Stimulated activated CD4-positive, alpha-beta T cell treated with anti-CD3 and anti-CD28 coated beads, TNF-alpha, amount 100 ng/mL, for 24 hours (primary cell): ENCODE measurements at places on chromosomes 4 and X.

- DNase-seq, result no peak
Observed at GRCh38 chr4:57148177-57148576, 38.0 kb upstream of the IGFBP7 start.

DNA sequence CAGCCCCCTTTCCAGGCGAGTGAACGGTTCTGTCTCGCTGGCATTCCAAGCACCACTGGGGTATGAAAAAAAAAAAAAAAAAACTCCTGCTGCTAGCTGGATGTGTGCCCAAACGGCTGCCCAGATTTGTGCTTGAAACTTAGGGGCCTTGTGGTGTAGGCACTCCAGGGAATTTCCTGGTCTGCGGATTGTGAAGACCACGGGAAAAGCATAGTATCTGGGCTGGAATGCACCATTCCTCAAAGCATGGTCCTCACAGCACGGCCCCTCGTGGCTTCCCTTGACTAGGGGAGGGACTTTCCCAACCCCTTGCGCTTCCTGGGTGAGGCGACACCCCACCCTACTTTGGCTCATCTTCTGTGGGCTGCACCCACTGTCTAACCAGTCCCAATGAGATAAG, 516.8 kb upstream of the FAM241A start:
- DNase-seq, result no peak

DNA sequence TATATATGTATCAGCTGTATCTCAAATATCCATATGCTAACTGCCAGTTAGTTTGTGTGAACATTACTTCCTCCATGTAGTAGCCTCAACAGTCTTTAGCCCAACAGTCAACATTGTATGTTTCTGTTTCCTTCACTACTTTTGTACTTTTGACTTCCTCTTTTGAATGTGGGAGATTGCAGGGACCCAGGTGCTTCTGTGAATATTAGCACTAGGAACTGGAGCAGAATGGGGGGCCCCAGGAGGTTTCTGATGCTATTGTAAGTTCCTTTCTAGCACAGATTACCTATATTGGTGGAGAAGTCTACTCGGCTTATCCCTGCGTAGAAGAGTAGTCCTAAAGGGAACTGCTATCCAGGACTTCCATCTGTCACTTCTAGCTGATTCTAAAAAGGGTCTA, 2.3 kb downstream of the PLAC8 start:
- DNase-seq, result no peak

DNA sequence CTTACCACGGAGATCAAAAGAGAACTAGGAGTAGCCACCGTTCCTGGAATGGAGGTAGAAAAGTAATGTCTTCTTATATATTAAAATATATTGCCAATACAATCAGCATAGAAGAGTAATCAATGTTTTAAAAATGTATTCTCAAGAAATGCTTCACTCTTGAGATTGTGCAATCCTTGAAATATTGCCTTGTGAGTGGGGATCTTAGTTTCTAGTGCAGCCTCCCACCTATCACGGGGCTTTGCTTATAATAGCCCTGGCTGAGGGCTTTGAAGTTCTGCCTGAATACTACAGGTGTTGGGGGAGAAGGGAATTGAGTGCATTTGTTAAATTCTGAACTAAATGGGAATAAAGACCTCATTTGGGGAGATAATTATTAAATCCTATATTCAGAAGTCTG, 55.5 kb downstream of the VGLL1 start:
- no peak for DNase-seq

DNA sequence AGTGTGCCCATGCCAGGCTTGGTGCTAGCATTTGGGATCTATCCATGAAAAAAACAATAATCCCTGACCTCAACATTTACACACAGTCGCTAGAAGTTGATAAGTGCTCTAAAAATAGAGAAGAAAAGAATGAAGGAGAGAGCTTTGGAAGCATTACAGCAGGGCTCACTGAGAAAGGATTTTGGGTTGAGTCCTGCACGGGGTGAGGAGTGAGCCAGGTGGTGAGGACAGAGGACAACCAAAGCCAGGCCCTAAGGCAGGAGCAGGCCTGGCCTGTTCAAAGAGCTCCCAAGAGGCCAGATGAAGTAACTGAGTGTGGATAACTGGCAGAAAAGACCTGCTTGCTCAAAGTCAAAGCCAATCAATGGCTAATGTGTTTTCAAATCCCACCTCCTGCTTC, 20.7 kb upstream of the PROM1 start:
- DNase-seq, result no peak

GRCh38 chr4:53365121-53365485, 758 bp downstream of the SCFD2 start:
- DNase-seq, result no peak

DNA sequence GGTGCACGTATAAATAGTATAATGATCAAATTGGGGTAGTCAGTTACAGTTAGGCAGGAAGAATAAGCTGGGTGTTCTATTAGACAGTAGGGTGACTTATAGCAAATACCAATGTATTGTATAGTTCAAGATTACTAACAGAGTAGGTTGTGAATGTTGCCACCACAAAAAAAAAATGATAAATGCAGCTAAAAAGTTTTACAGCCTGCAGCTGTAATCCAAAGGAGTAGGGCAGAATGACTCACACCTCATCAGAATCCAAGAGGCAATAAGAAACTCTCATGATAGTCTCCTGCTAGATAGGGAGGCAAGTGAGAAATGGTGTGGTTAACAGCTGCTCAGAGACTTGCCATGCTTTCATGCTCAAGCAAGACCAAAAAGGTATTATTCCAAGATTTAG, 19.6 kb upstream of the TCEAL4 start:
- DNase-seq, result no peak

DNA sequence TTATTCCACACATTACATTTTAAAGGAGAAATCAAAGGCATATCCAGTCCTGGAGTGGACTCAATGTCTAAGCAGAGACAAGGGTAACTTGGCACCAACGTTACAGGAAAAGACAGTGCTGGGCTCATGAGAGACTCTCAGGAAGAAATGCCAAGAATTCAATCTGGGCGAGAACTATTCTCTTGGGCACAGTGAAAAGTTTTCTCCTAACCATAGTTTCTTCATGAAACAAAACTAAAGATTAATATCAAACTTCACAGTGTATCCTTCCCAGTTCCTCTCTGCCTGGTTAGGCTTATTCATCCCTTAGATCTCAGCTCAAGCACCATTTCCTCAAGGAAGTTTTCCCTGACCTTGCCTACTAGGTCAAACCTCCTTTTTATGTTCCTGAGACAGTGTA, 109.4 kb upstream of the TLL1 start:
- DNase-seq, result no peak

- DNase-seq, result no peak
Observed at GRCh38 chr4:94491322-94491721, 39.6 kb downstream of the PDLIM5 start.

DNA sequence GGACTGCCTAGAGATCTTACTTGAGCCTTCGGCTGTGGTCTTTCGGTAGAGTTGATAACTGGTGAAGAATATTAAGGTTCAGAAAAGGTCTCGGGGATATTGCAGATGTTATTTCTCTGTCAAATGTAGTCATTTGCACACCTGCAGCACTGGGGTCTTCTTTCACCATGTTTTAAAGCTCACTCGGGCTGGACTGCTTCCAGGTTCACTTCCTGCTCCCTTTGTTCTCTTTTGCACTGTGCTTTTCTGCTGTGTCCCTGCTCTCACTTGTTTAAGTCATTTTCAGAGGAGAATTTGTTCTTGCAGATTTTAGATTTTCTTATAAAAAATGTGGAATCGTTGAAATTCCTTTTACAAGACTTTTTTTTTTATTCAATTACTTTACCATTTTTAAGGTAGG, 68.5 kb downstream of the BMPR1B start:
- DNase-seq, result no peak

GRCh38 chrX:128992107-128992971, 531.0 kb downstream of the SMARCA1 start:
- DNase-seq, result no peak

GRCh38 chrX:115174548-115174947, 14.7 kb upstream of the RBMXL3 start:
- no peak for DNase-seq

DNA sequence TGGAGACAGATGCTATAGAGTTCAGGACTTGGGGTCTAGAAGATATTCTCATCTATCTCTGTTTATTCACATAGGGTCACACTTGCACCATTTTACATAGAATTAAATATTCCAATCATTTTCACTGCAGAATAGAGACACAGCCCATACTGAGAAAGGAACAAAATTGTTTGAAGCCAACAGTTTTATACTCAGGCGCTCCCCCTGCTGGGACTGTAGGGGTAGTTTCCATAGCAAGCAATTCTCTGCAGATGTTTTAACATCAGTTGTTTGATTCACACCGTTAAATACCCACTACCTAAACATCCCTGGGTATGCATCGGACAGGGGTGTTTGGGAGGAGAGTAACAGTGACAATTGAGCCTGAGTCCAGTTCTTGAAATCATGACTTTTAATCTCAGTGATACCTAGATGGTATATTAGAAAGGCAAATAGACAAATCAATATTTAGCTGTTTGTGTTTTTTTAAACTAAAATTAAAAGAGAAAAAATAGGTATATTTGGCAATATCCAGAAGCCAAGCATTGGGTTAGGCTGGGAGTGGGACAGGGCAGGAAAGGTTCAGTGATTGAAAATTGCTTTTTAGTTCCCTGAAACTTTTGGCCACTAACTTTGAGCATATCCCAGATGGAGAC, 33.8 kb downstream of the LONRF3 start:
- no peak for DNase-seq

GRCh38 chr4:113445286-113445685, 316.3 kb downstream of the CAMK2D start:
- no peak for DNase-seq

DNA sequence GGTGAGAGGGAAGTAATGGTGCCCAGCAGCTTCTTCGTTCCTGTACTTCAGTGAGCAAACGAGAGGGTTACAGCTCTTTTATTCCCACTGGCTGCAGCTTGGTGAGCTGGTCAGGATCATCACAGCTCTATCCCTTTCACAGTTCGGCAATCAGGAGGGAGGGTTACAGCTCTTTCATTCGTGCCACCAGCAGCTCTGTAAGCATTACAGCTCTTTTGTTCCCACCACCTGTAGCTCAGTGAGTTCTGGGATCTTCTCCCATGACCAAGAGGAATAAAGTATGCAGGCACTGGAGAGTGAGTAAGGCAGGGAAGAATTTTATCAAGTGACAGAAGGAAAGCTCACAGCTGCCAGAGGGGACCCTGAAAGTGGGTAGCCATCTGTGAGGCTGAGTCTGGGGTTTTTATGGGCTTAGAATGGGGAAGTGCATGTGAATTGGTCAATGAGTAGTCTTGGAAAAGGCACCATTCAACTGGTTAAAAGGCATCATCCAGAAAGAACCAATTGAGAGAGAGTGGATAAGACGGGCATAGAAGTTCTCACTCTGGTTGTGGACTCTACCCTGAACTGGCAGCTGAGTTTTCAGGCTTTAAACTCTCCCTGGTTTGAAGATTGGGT, 123.7 kb downstream of the COX18 start:
- DNase-seq, result no peak

DNA sequence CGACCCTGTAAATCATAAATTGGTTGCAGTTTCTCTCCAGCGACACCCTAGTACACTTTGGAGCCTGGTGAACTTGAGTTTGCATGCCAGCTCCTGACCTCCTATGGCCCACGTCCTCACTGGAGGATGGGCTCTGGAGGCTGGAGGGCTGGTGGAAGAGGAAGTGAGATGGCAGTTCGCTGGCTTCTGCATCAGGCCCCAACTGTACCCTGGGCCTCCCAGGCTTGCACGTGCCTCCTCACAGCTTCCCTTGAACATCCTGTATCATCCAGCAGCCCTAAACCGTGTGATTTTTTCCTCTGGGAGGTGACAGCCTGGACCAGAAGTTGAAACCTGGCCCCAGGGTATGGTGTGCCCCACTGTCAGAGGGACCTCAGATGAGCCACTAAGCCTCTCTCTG, 78.5 kb downstream of the HTRA3 start:
- DNase-seq, result no peak

DNA sequence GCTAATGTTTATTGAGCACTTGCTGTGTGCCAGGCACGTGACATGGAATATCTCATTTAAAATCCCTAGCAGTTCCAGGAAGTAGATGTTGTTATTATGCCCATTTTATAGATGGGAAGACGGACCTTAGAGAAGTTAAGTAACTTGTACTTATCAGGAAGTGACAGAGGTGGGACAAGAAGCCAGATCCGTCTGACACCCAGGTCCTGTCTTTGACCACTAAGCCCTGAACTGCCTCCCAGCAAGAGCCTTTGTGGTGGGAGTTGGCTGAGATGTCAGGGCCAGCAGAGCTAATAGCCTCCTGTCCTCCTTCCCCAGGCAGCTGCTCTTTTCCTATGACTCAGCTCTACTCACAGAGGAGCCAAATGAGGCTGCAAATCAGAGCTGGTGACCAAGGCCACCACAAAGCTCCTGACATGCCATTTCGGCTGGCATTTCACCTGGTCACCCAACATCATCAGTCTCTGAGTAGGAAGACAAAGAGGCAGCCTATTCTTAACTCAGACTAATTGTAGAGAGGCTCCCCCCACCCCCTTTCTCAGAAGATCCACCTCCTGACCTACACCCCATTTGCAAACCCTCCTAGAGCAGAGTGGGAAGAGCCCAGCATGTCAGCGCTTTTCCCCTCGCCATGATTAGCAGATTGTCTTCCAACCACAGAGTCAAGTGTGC, 175.1 kb upstream of the KIT start:
- no peak for DNase-seq

DNA sequence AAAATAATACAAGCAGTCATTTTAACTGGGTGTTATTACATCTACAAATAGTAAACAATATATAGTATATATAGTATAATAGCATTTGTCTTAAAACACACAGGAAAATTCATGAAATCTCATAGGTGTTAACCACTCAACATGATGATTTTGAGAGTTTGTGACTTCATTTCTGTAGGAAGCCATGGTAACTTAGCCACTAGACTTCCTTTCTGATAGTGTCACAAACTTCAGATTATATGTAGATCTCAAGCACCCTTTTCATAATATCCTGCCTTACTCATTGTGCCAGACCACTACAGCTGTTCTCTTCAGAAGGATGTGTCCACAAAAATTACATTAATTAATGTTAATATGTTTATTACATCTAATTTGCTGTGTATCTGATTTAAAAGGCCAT, 1250.6 kb downstream of the ADGRL3 start:
- DNase-seq, result no peak

DNA sequence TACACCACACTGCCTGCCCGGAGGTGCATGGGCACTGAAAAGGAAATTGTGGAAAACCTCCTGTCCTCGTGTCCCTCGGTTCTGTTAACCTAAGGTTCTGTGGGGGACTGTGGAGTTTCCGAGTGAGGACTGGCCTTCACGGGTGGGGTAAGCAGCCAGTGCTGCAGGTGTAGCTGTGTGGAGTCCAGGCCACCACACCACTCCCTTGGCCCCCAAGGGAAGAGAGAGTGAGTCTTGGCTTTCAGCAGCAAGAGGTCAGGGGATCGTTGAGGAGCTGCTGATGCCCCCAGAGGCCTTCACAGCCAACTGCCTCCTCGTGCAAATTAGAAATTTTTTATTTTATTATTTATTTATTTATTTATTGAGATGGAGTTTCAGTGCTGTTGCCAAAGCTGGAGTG, 20.4 kb downstream of the BEND4 start:
- DNase-seq, result no peak

- no peak for DNase-seq
Observed at GRCh38 chr4:2402941-2403340, 15.5 kb downstream of the ZFYVE28 start.

- no peak for DNase-seq
Observed at GRCh38 chr4:118396881-118397622, 44.2 kb upstream of the PRSS12 start.
